ENCODE measurements at places on chromosomes 4 and X. TPM values are rescaled to one million over a fixed set of nuclear protein-coding genes. Genes with fewer than 3 reads are reported as not detected.

INTS12 gene
- 18.7 TPM for total RNA-seq

MAGEA10 gene
- not detected for total RNA-seq

GPR50 gene
- not detected for total RNA-seq

CT45A6 gene
- total RNA-seq = not detected

SMIM10L2A gene
- total RNA-seq = 1.6 TPM

CTAG1B gene
- total RNA-seq = not detected

NLGN4X gene
- 3.1 TPM for total RNA-seq

DMRTC1 gene
- not detected for total RNA-seq

RHOXF1 gene
- 0.09 TPM for total RNA-seq

DNA sequence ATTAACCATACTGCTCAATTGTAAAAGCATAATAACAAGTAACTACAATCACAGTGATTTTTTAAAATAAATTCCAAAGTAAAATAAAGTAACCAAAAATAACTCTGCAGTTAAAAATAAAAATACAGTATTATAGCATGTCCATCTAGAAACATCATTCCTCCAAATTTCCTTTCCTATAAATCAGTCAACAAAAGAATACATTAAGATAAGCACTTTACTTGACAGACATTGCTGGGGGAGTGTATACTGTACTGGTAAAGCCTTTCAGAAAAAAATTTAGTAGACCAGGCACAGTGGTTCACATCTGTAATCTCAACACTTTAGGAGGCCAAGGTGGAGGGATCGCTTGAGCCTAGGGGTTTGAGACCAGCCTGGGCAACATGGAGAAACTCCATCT is 91.1 kb downstream of the LRBA start:
- H3K27ac ChIP-seq = no peak overlapping the region
- no peak overlapping the region for H3K4me3 ChIP-seq
- H3K36me3 ChIP-seq = no peaks in the 10 kb centered on the region
- H3K4me1 ChIP-seq = no peaks in the 10 kb centered on the region

- peaks cover 23% of the 10 kb centered on the region for H3K4me1 ChIP-seq
- no peak overlapping the region for H3K27ac ChIP-seq
- H3K27me3 ChIP-seq = no peaks in the 10 kb centered on the region
- peaks cover 18% of the 10 kb centered on the region for H3K36me3 ChIP-seq
- DNase-seq = no peak
Observed at GRCh38 chr4:2600878-2601277, 64.4 kb downstream of the FAM193A start.

DNA sequence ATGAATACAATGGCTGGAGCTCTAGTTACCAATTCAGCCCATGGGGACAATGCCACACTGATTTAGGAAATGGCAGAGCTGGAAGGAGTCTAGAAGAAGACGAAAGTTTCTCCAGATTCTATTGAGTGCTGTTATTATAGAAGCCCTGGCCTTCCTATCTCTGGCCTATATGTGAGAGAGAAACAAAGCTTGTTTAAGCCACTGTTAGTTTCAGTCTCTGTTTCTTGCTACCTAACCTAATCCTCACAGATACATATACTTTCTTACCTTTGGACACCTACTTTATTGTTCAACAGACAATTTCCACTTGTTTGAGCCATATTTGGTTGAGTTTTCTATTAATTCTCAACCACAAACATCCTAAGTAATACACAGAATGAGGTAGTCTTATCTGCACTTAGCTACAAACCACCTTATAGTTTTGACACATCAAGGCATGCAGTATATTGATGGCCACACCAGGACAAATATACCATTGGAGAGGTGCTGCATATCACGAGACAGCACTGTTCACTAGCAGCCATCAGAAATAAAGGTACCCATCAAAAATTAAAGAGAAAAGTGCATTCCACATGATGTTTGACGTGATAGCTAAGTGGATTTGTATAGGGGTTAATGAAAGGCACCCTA is 190.2 kb downstream of the SMIM20 start:
- H3K4me3 ChIP-seq = no peak overlapping the region
- no peaks in the 10 kb centered on the region for H3K27me3 ChIP-seq
- no peaks in the 10 kb centered on the region for H3K36me3 ChIP-seq
- DNase-seq = no peak

DNA sequence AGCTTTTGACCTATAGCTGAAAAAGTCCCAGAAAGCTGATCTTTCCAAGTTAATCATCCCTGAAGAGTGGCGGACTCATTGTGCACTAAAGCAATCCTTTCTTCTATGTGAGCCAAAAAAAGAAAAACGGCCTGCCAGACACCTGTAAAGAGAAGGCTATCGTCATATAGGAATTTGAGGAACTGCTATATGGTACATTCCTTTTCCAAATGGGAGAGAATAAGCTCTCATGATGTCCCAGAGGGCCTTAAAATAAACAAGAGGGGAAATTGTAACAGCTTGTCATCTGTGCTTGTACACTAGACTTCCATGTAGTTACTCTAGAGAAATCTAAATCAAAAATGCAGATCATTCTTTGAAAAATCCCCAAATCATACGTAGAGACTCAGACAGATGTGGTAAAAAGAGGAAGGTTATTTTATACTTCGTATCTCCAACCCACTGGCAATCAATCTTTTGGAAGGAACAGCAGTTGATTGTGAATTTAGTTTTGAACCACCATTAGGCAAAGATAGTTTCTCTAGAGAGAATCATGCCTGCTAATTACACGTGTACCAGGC is 26.1 kb downstream of the GPR174 start:
- H3K4me1 ChIP-seq = no peaks in the 10 kb centered on the region
- peak; percentile 84 for DNase-seq
- peaks cover 2% of the 10 kb centered on the region for H3K27me3 ChIP-seq
- peak overlapping the region; percentile 31 for H3K27ac ChIP-seq
- H3K36me3 ChIP-seq = no peaks in the 10 kb centered on the region

- no peak for DNase-seq
- H3K4me1 ChIP-seq = no peaks in the 10 kb centered on the region
- H3K27me3 ChIP-seq = peaks cover 7% of the 10 kb centered on the region
- no peaks in the 10 kb centered on the region for H3K36me3 ChIP-seq
- H3K4me3 ChIP-seq = no peak overlapping the region
- H3K27ac ChIP-seq = no peak overlapping the region
Observed at GRCh38 chr4:118360106-118360505, 7.3 kb upstream of the PRSS12 start.

- H3K27me3 ChIP-seq = no peaks in the 10 kb centered on the region
- no peaks in the 10 kb centered on the region for H3K4me1 ChIP-seq
- no peaks in the 10 kb centered on the region for H3K36me3 ChIP-seq
- no peak overlapping the region for H3K27ac ChIP-seq
Observed at GRCh38 chr4:120693816-120694215, 228.7 kb downstream of the PRDM5 start.

GRCh38 chr4:112075129-112075753 is 70.0 kb upstream of the FAM241A start:
- H3K36me3 ChIP-seq = no peaks in the 10 kb centered on the region
- no peaks in the 10 kb centered on the region for H3K4me1 ChIP-seq
- no peak overlapping the region for H3K4me3 ChIP-seq
- H3K27me3 ChIP-seq = no peaks in the 10 kb centered on the region
- no peak overlapping the region for H3K27ac ChIP-seq

- H3K4me3 ChIP-seq = no peak overlapping the region
- H3K4me1 ChIP-seq = no peaks in the 10 kb centered on the region
- H3K27ac ChIP-seq = no peak overlapping the region
- H3K36me3 ChIP-seq = peaks cover 3% of the 10 kb centered on the region
- DNase-seq = no peak
- H3K27me3 ChIP-seq = no peaks in the 10 kb centered on the region
Observed at GRCh38 chr4:99029852-99030251, 34.3 kb downstream of the METAP1 start.

DNA sequence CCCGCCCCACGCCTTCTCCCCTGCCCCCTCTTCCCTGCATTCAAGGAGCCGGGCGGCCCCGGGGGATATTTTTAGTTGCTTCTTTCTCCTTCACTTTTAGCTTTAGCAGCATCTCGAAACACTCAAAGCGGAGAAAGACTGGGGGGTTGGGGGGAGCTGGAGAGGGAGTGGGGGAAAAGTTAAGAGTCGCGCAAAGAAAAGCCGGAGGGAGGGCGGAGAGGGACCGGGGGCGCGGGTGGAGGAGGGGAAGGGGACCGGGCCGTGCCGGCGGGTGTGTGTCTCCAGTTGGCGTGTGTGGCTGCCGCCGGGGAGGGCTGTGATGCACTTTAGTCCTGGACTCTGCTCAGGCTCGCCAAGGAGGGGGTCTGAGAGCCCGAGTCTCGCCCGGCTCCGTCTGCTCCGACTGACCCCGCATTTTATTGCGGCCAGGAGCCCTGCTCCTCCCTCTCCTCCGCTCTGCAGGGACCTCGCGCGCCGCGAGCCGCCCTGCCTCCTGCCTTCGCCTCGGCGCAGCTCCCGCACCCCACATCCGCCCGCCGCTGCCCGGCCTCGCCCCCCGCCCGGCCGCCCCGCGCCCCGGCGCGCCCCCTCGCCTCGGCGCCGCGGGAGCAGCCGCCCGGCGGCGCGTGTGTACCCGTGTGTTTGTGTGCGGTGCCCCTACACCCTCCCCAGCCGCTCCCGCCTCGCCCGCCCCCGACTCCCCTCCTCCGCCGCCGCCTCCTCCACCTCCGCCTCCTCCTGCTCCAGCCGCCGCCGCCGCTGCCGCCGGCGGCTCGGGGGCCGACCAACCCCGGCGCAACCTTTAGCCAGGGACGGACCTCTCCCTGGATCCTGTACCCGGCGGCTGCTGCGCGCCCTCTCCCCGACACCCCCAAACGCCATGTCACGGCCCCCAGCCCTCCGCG is 1.4 kb downstream of the ZNF827 start:
- no peaks in the 10 kb centered on the region for H3K27me3 ChIP-seq
- peak overlapping the region; percentile 84 for H3K4me3 ChIP-seq
- DNase-seq = peak; percentile 90
- peak overlapping the region; percentile 98 for H3K27ac ChIP-seq
- H3K36me3 ChIP-seq = peaks cover 3% of the 10 kb centered on the region

DNA sequence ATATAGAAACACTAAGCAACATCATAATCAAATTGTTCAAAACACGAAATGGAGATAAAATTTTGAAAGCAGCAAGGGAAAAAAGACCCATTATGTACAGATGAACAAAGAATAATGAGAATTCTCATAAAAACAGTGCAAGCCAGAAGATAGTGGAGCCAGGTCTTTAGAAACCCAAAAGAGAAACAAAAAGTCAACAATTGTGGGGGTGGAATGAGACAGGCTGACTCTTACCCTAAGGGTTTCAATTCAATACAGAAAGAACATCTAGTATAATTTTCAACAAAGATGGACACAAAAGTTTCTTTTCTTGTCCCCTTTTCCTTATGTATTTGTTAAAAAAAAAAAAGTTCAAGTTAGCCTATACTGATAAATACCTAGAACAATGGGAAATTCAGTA is 34.0 kb upstream of the MAGEB2 start:
- H3K4me1 ChIP-seq = no peaks in the 10 kb centered on the region
- peak; percentile 26 for DNase-seq
- H3K27me3 ChIP-seq = peaks cover 16% of the 10 kb centered on the region
- H3K36me3 ChIP-seq = no peaks in the 10 kb centered on the region

- no peak overlapping the region for H3K4me3 ChIP-seq
- H3K36me3 ChIP-seq = no peaks in the 10 kb centered on the region
- H3K27ac ChIP-seq = no peak overlapping the region
- no peaks in the 10 kb centered on the region for H3K27me3 ChIP-seq
- no peaks in the 10 kb centered on the region for H3K4me1 ChIP-seq
- DNase-seq = no peak
Observed at GRCh38 chrX:10470009-10470408, 150.4 kb downstream of the MID1 start.

DNA sequence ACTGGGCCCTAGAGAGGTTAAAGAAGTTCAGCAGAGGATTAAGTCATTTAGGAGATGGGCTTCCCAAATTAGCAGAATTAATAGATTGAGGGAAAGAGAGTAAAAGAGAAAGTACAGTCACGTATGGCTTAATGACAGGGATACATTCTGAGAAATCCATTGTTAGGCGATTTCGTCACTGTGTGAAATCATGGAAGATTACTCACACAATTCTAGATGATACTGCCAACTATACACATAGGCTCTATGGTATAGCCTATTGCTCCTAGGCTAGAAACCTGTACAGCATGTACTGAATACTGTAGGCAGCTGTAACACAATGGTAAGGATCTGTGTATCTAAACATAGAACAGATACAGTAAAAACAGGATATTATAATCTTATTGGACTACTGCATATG is 180.6 kb downstream of the RNF150 start:
- no peaks in the 10 kb centered on the region for H3K36me3 ChIP-seq
- H3K4me3 ChIP-seq = no peak overlapping the region
- H3K27me3 ChIP-seq = no peaks in the 10 kb centered on the region
- DNase-seq = no peak

Measured in muscle of leg (tissue), 16 donors.